NT2/D1 (cell line): ENCODE measurements at places on chromosomes 7 and 10.
A peak's percentile ranks its signal among the peaks of the same experiment; 100 is the strongest.

DNA sequence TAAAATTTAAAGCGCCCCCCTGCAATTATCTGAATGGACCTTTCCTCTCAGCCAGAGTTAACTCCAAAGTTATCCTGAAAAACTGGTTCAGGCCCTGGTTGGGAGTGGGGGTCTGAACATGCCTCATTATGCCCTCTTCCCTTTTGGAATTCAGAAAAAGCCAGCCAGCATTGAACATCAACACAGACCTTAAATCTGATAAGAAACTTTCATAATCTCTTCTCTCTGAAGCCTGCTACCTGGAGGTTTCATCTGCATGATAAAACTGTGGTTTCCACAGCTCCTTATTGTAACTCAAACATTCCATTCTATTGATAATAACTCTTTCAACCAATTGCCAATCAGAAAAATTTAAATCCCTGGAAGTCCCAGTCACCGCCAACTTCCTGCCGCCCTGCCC, 133.3 kb downstream of the ARL4A start:
- no peak for DNase-seq

- no peak for DNase-seq
Measured at GRCh38 chr10:122706467-122706866, 6.8 kb upstream of the C10orf120 start.

- no peak for DNase-seq
Measured at GRCh38 chr7:101562531-101563197, 66.4 kb downstream of the MYL10 start.

DNA sequence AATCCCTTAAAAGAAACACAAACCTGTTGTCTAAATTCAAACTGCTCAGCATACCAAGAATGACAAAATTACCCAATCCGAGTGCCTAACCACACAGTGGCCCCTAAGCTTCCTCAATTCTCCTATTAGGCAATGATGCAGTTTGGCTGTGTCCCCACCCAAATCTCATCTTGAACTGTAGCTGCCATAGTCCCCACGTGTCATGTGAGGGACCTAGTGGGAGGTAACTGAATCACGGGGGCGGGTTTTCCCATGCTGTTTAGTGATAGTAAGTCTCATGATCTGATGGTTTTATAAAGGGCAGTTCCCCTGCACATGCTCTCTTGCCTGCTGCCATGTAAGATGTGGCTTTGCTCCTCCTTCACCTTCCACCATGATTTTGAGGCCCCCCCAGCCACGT, 21.9 kb downstream of the PSAP start:
- no peak for DNase-seq

GRCh38 chr10:33952692-33953360, 618.4 kb upstream of the NRP1 start:
- no peak for DNase-seq

- DNase-seq = no peak
Measured at GRCh38 chr7:116727432-116728009, 55.5 kb downstream of the MET start.

DNA sequence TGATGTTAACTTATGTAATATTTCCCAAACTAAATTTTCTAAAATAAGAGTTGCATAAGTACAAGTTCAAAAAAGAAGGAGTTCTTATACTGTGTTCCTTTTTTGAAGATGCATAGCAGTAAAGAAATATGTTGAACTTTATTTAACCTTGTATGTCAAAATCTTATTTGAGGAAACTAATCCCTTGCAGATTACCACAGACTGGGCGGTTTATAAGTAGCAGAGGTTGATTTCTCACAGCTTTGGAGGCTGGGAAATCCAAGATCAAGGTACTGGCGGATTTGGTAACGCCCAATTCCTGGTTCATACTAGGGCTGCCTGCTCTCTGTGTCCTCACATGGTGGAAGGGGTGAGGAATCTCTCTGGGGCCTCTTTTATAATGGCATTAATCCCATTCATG, 68.5 kb downstream of the GNAT3 start:
- no peak for DNase-seq

DNA sequence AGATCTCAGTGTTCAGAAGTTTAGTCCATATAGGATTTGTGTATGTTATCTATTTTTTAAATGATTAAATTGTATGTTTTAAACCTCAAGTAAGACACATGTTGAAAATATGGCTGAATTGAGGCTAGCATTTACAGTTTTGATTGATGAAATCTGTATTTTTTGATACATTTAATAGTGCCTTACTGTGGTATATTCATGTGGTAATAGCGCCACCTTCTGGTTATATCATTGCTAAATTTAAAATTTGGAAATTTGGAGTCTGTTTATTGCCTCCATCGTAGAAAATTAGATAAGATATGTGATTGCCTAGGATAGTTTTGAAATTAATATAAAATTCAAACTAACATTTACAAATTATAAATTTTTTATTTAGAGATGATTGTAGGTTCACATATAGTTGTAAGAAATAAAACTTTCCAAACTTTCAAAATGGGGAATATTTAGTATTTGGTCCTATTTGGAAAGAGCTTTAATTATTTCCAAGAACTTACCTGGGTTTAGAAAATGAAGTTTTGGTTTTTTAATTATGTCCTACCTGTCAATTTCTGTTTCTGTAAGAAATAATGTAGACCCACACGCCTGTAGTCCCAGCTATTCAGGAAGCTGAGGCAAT, 19.1 kb upstream of the ARMS2 start:
- no peak for DNase-seq

DNA sequence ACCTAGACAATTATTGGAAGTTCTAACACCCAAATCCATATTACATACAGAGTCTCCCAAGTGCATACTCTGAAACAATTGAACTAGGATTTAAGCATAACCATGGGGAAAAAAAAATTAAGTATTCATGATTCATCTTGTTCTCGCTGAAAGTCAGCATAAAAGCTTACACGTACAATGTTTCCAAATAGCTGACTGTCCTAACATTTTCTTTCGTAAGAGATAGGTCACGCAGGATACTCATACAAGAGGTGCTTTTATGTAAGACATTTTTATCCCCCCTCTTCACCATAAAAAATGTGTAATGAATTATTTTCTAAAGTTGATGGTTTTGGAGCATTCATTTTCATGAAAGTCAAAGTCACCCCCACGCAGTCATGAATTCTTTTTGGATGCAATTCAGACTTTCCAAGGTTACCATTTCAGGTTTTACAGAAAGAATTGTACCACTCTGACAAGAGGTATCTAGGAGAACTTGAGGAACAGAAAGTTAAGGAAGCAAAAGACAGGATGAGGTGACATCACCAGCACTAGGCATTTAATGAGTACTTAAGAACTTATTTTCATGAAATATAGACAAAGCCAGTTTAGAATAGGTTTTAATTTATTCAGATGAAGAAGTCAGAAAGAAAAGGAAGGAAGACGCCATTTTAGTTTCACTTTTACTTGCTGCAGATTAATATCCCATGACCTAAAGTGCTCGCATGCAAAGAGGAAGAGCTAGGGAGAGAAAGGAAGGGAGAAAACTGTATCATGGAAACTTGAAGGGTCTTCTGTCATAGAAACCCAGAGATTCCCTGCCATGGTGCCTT, 55.8 kb downstream of the TMEM26 start:
- no peak for DNase-seq

GRCh38 chr7:52826515-52827265, 208.7 kb upstream of the POM121L12 start:
- DNase-seq = no peak

- DNase-seq = no peak
Measured at GRCh38 chr7:41540601-41541000, 162.3 kb downstream of the INHBA start.

- DNase-seq = no peak
Measured at GRCh38 chr10:317271-317769, 182.1 kb downstream of the ZMYND11 start.

DNA sequence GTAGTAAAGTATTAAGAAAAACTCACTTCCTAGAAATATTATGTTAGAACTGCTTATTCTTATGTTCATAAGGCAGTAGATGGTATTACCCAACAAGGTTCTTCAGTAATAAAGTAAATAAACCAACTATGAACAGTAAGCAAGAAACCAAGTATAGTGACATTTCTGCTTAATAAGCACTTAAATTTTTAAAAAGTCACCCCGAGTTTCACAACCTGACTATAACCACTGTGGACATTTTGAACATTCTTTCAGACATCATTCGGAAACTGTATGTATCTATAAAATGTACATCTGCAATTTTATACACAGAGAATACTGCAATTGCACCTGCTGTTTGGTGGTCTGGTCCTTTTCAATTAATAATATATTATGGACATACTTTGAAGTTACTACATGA, 1073.6 kb downstream of the XPNPEP1 start:
- no peak for DNase-seq

DNA sequence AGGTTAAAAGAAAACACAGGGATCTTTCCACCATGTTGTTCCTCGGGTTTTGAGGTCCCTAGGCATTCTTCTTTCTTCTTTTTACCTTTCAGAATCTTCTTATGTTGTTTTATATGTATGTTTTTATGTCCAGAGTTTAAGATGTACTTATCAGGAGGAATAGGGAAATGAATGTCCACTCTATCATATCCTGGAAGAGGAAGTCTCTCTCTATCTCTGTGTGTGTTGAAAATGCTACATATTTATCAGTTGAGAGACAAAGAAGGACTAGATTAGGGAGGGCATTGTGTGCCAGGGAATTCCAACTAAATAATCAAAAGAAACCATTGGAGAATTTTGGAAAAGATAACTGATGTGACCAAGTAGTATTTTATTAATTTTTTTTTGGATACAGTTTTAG, 200.5 kb upstream of the POT1 start:
- DNase-seq = no peak

DNA sequence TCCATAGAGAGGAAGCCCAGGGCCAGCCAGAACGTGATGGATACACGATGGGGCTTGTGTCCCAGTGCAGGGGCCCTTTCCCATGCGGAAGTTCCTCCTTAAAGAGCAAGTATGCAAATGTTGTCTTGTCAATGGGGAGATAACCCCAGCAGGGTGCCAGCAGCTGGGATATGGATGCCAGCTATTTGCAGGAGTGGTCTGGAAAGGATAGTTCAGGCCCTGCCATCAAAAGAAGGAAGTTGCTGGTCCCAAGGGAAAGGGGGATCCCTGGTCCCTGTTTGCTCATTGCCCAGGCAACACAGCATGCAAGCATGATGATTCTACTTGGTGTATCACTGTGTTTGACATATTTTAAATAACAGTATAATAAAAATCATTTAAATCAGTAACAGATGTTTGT, 73.1 kb upstream of the HECW1 start:
- peak; percentile 56 for DNase-seq
